ENCODE measurements at places on chromosomes 4 and X. TPM values are rescaled to one million over a fixed set of nuclear protein-coding genes. Genes with fewer than 3 reads are reported as not detected.

- no peak for DNase-seq
Observed at GRCh38 chr4:7788193-7788592, 151.5 kb downstream of the AFAP1 start.

- DNase-seq = no peak
Observed at GRCh38 chr4:30399476-30399875, 320.7 kb upstream of the PCDH7 start.

DNA sequence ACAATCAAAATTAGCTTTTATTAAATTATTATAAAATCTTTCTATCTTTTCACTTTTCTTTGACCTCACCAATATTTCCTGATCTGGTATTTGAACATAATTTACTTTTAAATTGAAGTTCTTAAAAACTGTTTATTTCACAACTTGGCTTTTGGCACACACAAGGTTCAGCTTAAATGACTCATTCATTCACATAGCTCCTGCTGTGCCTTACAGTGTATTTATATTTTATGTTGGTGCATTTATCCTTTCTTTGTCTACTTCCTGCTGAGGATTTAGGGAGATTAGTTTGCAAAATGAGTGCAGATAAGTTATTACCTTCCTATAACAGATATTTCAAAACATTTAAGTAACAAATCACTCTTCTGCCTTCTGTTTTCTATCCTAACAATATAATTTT lies 430.6 kb downstream of the DTHD1 start:
- DNase-seq = no peak

GRCh38 chr4:5836943-5837342 lies 55.9 kb downstream of the CRMP1 start:
- DNase-seq = no peak

DNA sequence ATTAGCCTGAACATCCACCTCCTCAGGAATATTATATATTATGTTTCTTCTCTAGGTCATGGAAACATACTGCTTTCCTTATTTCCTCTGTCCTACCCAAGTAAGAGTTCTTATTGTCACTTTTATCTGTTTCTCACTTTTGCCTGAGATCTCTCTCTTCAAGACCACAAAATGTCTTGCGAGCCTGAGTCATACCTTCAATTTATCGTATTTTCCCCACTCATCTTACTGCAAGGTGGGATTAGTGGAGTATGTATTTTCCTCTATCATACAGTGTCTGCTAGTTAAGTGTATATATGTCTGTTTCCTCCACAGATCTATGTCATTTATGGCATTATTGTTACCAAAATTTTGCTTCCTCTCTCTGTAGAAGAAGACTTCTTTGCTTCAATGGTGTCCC lies 124.5 kb downstream of the EIF4E start:
- no peak for DNase-seq

- no peak for DNase-seq
Observed at GRCh38 chrX:100381619-100382018, 28.5 kb downstream of the PCDH19 start.

DNA sequence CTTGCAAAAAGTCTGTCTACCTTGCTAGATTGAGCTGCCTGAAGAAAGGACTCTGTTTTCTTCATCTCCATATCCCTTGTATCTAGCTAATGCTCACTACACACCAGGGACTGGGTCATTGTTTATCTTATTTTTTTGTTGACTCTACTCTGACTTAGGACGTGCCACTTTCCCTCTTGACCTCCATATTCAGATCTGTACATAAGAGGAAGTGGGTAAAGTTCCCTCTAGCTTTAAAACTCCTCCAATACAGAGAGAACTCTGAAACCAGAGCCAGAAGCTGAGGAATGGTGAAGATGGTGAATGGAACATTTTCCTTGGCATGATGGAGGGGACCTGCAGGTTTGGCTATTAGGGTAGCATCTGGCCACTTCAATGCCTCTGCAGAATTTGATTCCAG lies 2026.1 kb upstream of the TENM3 start:
- DNase-seq = no peak

- no peak for DNase-seq
Observed at GRCh38 chrX:17833954-17834353, 27.1 kb downstream of the RAI2 start.

DNA sequence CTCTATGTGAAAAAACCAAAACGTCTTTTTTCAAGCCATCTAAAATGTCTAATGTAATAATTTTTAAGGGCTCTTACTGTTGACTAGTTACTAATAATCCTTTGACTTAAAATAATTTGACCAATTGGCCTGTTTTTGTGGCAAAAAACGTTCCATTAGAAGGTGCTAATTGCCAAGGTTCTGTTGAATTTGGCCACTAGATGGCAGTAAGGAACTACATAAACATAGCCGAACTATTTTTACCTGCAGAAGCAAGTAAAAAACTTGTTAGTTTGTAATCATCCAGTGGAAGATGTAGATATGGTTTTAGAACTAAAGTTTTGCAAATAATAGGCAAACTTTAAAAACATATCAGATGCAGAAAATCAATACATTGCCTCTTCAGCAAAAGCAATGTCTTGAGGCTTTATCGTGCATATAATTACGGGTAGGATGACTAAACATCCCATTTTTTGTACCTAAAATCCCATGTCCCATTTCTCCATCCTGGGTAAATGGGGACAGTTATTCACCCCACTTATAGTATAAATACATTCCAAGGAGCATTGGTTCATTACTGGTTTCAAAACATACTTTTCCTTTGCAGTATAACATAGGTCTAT lies 57.6 kb downstream of the PROM1 start:
- DNase-seq = no peak

DNA sequence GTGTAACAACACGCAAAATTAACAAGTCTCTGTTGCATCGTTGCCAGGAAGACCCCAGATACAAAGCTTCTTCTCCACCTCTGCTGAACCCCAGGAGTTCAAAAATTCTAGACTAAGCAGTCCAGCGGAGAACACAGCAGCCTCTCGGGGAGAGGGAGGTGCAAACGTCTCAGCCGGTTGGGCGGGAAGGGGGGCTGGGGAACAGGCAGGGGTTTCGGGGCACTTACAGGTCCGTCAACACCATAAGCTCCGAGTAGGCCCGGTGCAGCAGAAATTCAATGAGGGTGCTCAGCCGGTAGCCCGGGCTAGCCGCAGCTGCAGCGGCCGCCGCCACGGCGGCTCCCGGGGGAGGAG lies 394 bp downstream of the MED14 start:
- no peak for DNase-seq

GRCh38 chr4:182895791-182896292 lies 21.3 kb downstream of the DCTD start:
- no peak for DNase-seq

DNA sequence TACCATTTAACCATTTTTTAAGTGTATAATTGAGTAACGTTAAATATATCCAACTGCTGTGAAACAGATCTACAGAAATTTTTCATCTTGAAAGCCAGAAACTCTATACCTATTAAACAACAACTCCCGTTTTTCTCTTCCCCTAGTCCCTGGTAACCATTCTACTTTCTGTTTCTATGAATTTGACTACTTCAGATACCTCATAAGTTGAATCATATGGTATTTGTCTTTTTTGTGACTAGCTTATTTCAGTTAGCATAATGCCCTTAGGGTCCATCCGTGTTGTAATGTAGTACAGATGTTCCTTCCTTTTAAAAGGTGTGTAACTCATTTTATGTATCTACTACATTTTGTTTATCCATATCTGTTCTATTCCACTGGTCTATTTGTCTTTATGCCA lies 48.7 kb downstream of the STAG2 start:
- DNase-seq = no peak

DNA sequence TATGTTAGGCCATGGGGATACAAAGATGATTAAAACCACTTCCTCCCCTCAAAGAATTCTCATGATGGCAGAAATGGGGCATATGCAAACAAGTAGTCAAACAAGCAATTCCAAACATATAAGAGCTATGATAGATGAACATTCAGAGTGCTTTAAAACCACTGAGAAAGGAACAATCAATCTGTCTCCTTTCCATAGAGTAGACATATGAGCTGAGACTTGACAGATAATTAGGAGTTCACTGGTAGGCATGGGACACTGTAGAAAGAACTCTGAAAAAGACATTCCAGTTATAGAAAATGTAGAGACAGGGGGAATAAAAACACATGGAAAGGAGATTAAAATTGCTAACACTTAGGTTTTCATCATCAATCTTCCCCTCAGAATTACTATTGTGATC lies 372.8 kb downstream of the KLHL4 start:
- no peak for DNase-seq

DNA sequence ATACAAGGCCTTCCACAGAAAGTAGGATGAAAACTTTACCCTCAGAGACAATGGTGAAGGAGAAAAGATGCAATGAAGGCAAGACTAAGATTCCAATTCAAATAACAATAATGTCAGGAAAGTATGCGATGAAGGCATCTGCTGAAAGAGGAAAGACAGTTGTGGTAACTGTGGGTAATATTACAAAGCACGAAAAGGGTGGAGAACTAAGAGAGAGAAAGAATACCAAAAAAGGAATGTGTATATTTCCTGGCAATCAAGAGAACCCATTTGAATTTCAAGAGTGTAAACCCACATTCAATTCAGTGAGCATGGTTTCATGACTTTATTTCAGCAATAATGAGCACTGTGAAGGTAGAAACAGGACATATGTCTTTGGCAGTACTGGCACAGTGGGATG lies 225.5 kb downstream of the PALLD start:
- no peak for DNase-seq

- DNase-seq = no peak
Observed at GRCh38 chrX:275476-275966, 5.7 kb upstream of the PLCXD1 start.

- DNase-seq = no peak
Observed at GRCh38 chr4:2745981-2746806, 9.9 kb downstream of the TNIP2 start.

DNA sequence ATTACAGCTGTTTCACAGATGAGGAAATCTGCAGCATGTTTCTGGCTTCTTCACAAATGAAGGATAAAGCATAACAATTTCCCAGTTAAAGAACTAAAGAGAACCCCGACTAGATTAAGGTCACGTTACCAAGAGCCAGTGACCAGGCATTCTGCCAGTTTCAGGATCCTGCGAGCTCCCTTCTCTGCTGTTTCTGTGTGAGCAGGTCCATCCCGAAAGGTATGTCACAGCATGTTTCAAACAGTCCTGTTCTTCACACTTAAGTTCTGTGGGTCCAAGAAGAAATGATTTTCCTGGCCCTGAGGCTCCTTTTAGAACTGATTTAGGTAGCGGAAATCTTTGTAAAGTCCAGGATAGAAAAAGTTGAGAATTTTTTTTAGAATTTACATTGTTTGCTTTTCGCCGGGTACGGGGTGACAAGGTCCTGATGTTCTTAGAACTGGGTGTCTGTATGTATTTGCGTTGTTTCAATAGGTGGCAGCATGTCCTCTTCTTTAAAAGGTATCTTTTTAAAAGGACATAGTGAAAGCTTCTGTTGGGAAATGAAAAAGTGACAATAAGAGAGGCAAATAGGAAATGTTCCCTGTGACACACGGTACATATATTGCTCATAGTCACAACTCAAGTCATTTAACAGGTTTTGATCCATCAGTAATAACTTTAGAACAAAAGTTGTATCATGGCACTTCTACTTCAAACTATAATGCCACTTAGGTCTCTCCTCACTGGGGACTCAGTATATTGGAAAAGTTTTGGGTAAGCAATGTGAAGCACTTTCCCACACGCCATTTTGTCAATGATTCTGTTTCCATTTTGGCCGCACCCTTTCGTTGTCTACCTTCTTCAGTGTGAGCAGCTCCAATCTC lies 18.4 kb downstream of the IL21 start:
- DNase-seq = no peak

DNA sequence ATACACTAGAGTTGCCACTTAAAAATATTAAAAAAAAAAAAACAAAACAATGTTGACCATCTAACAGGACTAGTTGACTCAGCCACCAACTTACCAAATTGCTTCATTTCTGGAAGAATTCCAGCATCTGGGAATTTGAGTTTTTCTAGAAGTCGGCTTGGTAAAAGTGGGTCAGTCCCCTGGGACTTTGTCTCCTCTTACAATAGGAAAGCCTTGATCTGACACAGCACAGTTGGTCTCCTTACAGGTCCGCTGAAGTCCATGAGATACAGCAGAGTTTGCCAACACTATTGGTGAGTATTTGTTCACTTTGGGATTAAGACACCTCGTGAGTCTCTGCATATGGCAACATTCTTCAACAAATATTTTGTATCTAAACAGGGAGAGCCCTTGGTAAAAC lies 18.2 kb upstream of the DDIT4L start:
- DNase-seq = no peak

DNA sequence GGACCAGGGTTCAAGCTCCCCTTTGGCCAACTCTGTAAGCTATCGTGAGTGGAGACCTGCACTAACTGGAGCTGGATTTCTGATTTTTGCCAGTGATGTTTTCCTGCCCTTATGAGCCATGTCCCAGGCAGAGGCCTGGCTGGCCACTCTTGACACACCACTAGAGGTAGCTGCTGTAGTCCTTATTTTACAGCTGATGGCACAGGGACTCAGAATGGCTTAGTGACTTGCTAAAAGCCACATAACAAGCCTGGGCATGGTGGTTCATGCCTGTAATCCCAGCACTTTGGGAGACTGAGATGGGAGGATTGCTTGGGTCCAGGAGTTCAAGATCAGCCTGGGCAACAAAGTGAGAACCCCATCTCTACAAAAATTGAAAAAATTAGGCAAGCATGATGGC lies 33.4 kb downstream of the CYTL1 start:
- DNase-seq = no peak

DNA sequence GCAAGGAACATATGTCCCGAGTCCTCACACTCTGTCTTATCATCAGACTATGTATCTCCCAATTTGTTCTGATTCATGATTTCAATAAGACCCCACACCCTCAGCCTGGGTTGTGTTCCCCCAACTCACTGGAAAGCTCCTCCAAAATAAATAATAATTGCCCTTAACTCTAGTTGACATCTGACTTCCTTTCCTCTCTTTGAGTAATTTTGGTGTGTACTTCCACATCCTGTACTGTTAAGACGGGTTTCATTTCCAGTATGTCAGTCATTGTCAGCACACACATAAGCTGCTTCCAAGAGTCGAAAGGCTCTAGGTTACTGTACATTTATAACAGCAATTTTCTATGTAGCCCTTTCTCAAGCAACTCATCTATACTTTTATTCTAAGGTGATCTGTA lies 52.2 kb upstream of the C1QTNF7 start:
- no peak for DNase-seq

GRCh38 chr4:135207531-135207930 lies 1005.9 kb upstream of the PABPC4L start:
- DNase-seq = no peak

Gene TEX13D
- total RNA-seq = not detected

Gene PPARGC1A
- total RNA-seq = 13.3 TPM

Gene GAGE13
- not detected for total RNA-seq

Gene PLCXD1
- 15.1 TPM for total RNA-seq

Gene GABRQ
- total RNA-seq = 0.26 TPM

Gene CASK
- 74.1 TPM for total RNA-seq

Gene USP17L13
- total RNA-seq = not detected

Gene PLAC8
- total RNA-seq = 4.9 TPM

Gene AWAT2
- not detected for total RNA-seq

Gene TBC1D14
- 44.8 TPM for total RNA-seq

Gene GPM6B
- total RNA-seq = 15.9 TPM

Gene DOK7
- total RNA-seq = 4.5 TPM

Gene MAGEA9B
- not detected for total RNA-seq

Gene CCNB3
- total RNA-seq = 0.96 TPM

Gene HMX1
- total RNA-seq = not detected

Data from ureter (tissue), 1 donor.